ENCODE measurements at places on chromosomes 11 and 22. TPM values are rescaled to one million over a fixed set of nuclear protein-coding genes. Genes with fewer than 3 reads are reported as not detected.
A peak's percentile ranks its signal among the peaks of the same experiment; 100 is the strongest.

The TPBGL gene
- total RNA-seq = 1.3 TPM

DNA sequence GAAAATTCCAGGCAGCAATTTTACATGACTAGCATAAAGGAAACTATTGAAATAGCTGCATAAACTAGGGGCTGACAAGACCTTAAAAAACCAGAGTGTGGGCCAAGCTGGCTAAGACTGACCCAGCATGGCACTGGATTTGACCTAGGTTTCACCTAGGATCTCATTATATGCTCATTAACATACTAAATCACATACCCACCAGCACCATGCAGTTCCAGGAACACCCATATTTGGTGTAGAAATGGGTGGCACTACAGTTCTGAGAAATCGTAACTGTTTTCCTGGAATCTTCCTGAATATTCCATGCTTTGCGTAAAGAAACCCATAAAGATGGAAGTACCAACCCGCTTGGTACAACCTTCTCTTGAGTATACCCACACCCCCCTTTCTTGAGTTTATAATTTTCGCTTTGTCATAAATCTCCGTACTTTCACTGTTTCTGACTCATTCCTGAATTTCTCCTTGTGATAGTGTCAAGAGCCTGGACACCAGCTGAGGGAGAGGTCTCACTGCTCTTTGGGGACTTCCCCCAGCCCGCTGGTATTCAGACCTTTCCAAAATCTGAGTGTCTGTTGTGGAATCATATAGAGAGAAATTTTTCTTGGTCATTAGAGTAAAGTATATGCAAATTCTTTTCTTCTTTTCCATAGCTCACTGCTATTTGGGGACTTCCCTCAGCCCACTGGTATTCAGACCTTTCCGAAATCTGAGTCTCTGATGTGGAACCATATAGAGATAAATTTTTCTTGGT lies 55.1 kb downstream of the MTMR3 start:
- no peak for DNase-seq

- DNase-seq = no peak
Measured at GRCh38 chr11:83865636-83866461, 579.7 kb upstream of the CCDC90B start.

The RCOR2 gene
- 0.45 TPM for total RNA-seq

The KDM4D gene
- 0.39 TPM for total RNA-seq

- DNase-seq = no peak
Measured at GRCh38 chr11:102240502-102240901, 76.8 kb upstream of the BIRC3 start.

- peak; percentile 68 for DNase-seq
Measured at GRCh38 chr11:10807493-10808234, 1.1 kb downstream of the EIF4G2 start.

DNA sequence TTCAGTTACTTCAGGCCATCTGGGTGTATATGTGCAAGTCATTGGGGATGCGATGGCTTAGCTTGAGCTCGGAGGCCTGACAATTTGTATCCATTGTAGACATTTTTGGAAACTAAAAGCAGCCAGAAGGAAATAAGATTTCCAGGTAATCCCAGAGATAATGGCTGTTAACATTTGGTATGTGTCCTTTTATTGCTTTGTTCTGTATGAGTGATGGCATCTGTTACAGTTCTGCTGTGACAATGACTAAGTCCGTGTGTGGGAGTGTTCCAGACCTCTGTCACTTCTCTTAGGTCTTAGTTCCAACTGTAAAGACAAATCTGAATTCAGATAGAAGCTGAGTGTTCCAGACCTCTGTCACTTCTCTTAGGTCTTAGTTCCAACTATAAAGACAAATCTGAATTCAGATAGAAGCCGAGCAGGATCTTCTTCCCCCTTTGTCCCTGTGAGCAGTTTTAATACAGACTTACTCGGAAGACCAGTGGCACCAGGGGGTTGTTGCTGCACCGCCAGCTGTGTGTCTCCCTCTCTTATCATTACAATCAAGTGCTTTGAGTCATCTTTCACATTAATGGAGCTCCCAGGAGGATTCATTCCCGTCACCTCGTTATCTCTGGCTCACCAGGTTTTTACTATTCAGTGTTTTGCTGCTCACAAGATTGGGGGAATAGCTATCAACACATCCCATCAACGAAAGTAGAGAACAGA lies 190.9 kb upstream of the SORL1-AS1 start:
- DNase-seq = no peak

Data from left lung (tissue), 14 donors.